ENCODE measurements at places on chromosomes 3 and 15. TPM values are rescaled to one million over a fixed set of nuclear protein-coding genes. Genes with fewer than 3 reads are reported as not detected.

FMN1 gene
- 9.2 TPM for total RNA-seq

CA12 gene
- 174 TPM for total RNA-seq

ATP13A5 gene
- not detected for total RNA-seq

LSMEM2 gene
- not detected for total RNA-seq

TUSC7 gene
- total RNA-seq: not detected

EIF4G1 gene
- 292 TPM for total RNA-seq

LYSMD2 gene
- 3.1 TPM for total RNA-seq

ROPN1 gene
- total RNA-seq: not detected
